ENCODE measurements at places on chromosomes 11 and 22.

GRCh38 chr11:79242616-79243015, 198.2 kb downstream of the TENM4 start:
- no peak overlapping the region for H3K4me3 ChIP-seq
- no peaks in the 10 kb centered on the region for H3K36me3 ChIP-seq
- H3K4me1 ChIP-seq: no peaks in the 10 kb centered on the region
- H3K27ac ChIP-seq: no peak overlapping the region
- no peak for DNase-seq

DNA sequence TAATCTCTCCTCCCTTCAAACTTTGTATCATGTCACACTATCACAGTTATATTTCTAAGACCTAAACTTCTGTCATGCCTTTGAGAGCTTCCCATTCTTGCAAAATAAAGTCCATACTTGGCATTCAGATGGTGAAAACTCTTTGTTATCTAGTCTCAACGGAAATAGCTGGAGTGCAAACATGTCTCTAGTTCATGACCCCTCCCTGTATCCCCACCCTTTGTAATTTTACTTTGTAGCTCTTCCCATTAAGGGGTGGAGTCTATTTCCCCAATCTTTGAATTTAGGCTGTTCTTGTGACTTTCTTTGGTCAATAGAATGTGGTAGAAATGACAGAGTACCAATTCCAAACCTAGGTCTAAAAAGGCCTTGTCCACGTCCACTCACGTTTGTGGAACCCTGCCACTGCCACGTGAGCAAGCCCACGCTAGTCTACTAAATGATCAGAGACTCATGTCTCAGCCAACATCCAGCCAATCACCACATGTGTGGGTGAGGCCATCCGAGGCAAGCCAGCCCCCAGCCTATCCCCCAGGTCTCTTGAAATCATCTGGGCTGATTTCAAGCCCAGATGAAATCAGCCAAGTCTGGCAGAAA, 23.4 kb downstream of the SLN start:
- no peak overlapping the region for H3K4me3 ChIP-seq
- peaks cover 24% of the 10 kb centered on the region for H3K27me3 ChIP-seq
- no peak overlapping the region for H3K27ac ChIP-seq
- no peaks in the 10 kb centered on the region for H3K4me1 ChIP-seq

DNA sequence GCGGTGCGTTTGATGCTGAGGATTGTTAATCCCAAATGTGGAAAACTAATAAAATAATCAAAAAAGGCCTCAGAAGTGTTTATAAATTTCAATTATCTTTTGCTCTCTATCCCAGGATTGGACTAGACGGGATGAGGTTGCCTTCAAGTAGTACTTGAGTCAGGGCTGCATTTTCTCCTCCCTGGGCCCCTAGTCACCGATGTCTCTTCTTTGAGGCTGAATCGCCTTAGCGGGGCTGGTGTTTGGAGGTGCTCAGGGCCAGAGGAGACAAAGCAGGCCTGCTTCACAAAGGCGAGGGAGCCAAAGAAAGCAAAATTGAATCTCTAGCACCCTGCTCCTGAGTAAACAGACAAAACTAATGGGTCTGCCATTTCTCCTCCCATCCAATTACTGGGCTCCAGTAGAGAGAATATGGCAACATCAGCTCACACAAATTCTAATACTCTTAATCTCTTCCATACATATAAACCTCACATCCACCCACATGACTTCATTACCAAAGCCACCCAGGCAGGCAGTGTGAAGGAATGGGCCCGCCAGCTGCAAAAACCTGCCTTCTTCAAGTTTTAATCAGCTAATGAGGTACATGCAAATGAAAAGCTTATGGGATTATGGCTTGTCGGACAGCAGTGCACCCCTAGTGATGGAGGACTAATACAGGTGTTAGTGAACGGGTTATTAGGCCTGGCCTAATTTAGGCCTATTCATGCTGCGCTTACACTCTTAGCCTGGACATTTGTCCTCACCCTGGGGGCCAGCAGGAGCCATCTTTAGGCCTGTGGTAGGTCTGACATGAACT, 52.7 kb upstream of the HTATIP2 start:
- no peak overlapping the region for H3K4me3 ChIP-seq
- no peak overlapping the region for H3K27ac ChIP-seq
- H3K36me3 ChIP-seq: no peaks in the 10 kb centered on the region
- peaks cover 11% of the 10 kb centered on the region for H3K27me3 ChIP-seq
- no peak for DNase-seq

DNA sequence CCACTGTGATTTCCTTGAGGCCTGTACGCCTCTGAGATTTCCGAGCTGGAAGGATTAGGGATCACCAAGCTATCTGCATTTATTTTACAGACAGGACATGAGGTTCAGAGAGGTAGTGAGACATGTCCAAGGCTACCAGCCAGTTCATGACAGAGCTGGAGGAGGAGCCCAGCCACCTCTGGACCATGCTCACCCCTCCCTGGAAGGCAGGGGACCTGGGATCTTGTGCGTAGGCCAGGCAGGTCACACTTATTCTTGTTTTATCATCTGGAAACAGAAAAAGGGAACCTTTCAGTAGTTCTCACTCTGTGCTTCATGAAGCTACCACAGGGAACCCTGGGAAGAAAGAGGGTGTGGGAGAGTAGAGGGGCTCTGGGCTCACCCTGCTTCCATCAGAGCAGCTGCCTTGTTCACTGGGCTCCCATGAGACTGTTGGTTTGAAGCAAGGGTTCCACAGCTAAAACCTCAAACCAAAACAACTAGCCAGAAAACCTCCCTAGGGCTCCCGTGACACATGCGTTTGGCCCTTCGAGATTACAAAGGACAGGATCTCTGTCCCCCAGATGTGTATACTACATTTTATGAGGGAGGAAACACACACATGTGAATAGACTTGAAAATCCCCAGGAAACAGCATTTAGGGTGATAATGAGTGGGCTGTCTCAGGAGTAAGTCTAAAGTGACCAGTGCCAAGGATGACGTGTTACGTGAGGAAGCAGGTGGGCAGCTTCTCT, 106.4 kb downstream of the DSCAML1 start:
- no peak overlapping the region for H3K4me3 ChIP-seq
- H3K36me3 ChIP-seq: peaks cover 2% of the 10 kb centered on the region
- peaks cover 28% of the 10 kb centered on the region for H3K27me3 ChIP-seq
- peaks cover 11% of the 10 kb centered on the region for H3K4me1 ChIP-seq

Data from stimulated activated naive B cell treated with anti-CD40 and anti-IgM and Interleukin-4, amounts not matched to agents 10 μg/mL and 1 μg/mL and 100 μg/mL, for 72 hours (primary cell).